NB4 (cell line): ENCODE measurements at places on chromosomes 7 and 10.

DNA sequence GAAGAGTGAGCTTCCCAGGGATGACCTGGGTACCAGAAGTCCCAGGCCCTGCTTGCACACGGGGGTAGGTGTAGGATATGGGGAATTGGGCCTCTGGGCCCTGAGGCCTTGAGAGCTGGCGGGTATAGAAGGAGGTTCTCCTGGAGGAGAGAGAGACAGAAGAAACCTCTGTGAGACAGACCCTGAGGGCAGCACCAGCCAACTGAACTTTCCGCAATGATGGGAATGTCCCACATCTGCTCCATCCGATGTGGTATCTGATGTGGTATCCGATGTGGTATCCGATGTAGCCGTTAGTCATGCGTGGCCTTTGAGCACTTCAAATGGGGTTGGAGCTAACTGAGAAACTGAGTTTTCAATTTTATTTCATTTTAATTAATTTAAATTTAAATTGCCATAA lies 30.6 kb upstream of the PLEKHA1 start:
- no peak for DNase-seq

- DNase-seq: peak; percentile 50
Measured at GRCh38 chr7:37916017-37916672, 472 bp downstream of the SFRP4 start.

DNA sequence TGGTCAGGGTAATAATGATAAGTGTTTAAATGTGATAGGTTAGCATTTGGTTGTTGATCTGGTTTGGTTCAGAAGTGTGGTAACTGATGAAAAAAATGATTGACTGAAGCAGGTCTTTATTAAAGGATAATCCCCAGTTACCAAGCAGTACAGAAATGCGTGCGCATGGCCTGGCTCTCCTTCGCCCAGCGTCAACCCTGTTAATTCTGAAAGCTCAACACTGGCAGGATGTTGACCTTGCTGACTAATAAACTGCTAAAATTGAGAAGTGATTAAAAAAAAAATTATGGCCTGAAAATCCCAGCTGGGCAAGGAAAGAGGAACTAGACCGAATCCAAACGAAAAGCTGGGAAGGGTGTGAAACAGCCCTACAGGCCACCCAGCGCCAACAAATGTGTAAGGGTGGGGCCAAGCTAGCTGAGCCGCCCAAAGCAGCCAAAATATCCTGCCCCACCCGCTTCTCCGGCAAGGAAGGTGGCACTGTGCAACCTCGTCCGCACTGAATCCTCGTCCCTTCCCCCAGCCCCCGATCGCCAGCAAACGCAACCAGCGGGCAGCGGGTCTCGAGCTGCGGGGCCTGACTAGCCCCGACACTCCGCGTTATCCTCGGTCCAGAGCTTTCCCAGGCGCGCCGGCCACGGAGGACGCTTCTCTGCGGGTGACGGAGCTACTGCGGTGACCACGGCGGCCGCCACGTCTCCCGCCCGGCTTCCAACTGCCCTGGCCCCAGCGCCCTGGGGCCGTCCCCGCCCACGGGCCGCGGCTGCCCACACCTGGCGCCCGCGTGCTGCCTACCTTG lies 561 bp downstream of the SHTN1 start:
- DNase-seq: peak; percentile 34

DNA sequence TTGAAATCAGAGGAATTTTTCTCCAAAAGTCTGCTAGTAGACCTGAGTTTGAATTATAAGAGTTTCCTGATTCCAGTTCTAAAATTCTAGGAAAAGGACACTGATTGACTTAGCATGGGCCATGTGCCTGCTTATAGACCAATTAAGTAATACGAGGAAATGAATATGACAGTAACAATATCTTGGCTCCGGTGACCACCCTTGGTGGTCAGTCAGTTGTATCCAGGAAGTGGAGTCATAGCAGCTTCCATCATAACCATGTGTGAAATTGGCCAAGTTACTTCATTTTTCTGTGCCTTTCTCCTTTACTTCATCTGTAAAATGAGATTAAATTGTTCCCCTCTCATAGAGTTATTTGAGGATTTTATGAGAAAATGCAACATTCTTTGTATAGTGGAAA lies 66.9 kb downstream of the MTPAP start:
- peak; percentile 7 for DNase-seq

- peak; percentile 78 for DNase-seq
Measured at GRCh38 chr7:150357771-150358427, 10.7 kb upstream of the REPIN1 start.

GRCh38 chr7:95687759-95688343 lies 84.5 kb upstream of the DYNC1I1 start:
- DNase-seq: peak; percentile 41
